ENCODE measurements at places on chromosomes 16 and 17.

DNA sequence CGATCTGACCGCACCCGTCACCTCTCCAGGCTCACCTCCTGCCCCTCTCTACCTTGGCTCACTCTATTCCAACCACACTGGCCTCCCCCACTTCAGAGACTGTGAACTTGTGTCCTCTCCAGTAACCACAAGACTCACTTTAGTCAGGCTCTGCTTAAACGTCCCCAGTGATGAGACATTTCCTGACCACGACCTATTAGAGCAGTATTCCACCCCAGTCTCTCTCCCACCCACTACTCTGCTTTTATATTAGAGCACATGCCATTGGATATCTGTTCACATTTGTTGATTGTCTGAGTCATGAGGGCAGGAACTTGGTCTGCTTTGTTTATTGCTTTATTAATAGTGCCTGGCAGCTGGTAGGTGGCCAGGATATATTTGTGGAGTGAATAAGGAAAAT lies 20.1 kb downstream of the COX11 start:
- no peak overlapping the region for H3K27ac ChIP-seq
- no peak overlapping the region for H3K4me3 ChIP-seq
- peaks cover 24% of the 10 kb centered on the region for H3K36me3 ChIP-seq
- no peaks in the 10 kb centered on the region for H3K27me3 ChIP-seq
- no peak for DNase-seq
- H3K4me1 ChIP-seq = no peaks in the 10 kb centered on the region

GRCh38 chr17:48231995-48232959 lies 124.7 kb downstream of the SNX11 start:
- H3K4me3 ChIP-seq = no peak overlapping the region
- no peak for DNase-seq
- peaks cover 83% of the 10 kb centered on the region for H3K27me3 ChIP-seq
- H3K36me3 ChIP-seq = no peaks in the 10 kb centered on the region
- no peak overlapping the region for H3K27ac ChIP-seq

GRCh38 chr16:143456-143855 lies 5.0 kb upstream of the NPRL3 start:
- H3K27ac ChIP-seq = no peak overlapping the region
- peaks cover 12% of the 10 kb centered on the region for H3K27me3 ChIP-seq
- no peak overlapping the region for H3K4me3 ChIP-seq
- peaks cover 5% of the 10 kb centered on the region for H3K4me1 ChIP-seq
- no peaks in the 10 kb centered on the region for H3K36me3 ChIP-seq
- no peak for DNase-seq

GRCh38 chr16:68077866-68078700 lies 7.1 kb upstream of the NFATC3 start:
- no peaks in the 10 kb centered on the region for H3K27me3 ChIP-seq
- peaks cover 15% of the 10 kb centered on the region for H3K36me3 ChIP-seq
- peaks cover 6% of the 10 kb centered on the region for H3K4me1 ChIP-seq
- H3K27ac ChIP-seq = peak overlapping the region; percentile 71
- H3K4me3 ChIP-seq = no peak overlapping the region

GRCh38 chr16:61382435-61382834 lies 653.8 kb downstream of the CDH8 start:
- H3K4me1 ChIP-seq = peaks cover 22% of the 10 kb centered on the region
- no peaks in the 10 kb centered on the region for H3K36me3 ChIP-seq
- H3K27me3 ChIP-seq = no peaks in the 10 kb centered on the region
- DNase-seq = no peak
- no peak overlapping the region for H3K4me3 ChIP-seq

DNA sequence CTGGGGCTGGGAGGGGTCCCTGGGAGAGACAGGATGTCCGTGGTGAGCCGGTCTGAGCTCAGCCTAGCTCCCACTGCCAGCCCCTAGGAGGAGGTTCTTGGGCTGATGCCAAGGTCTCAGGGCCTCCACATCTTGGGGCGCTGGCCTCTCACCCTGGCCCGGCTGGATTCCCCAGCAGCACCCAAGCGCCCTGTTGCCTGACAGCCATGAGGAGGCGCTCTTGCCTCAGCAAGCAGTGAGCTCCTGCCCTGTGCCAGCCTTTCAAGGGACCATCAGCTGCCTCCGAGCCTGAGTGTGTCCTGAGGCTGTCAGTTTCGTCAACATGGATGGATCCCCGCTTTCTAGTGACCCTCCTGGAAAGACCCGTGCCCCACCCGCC lies 234.9 kb upstream of the CIBAR2 start:
- no peak overlapping the region for H3K4me3 ChIP-seq
- H3K27me3 ChIP-seq = peaks cover 22% of the 10 kb centered on the region
- H3K4me1 ChIP-seq = peaks cover 12% of the 10 kb centered on the region
- H3K36me3 ChIP-seq = peaks cover 3% of the 10 kb centered on the region
